Karpas-422 (cell line): ENCODE measurements at places on chromosomes 12 and 14. TPM values are rescaled to one million over a fixed set of nuclear protein-coding genes. Genes with fewer than 3 reads are reported as not detected.

Gene LALBA
- not detected in 2 replicates for total RNA-seq

DNA sequence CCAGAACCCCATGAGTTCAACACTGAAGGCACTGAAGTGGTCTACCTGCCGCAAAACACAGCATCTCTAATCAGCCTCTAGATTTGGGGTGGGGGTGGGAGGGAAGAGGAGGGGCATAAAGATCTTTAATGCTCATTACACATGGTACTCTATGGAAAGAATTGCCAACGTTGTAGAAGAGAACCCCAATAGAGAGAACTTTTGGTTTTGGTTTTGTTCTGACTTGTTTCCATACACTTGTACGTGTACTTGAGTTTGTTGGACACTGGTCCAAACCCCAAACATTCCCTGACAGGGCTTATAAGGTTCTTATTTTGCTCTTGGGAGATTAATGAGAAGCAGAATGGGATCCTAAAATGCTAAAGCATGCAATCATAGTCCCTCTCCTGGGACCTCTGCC is 31.0 kb downstream of the GNPTAB start:
- no peaks in the 10 kb centered on the region for H3K27me3 ChIP-seq
- no peaks in the 10 kb centered on the region for H3K36me3 ChIP-seq
- DNase-seq = no peak

DNA sequence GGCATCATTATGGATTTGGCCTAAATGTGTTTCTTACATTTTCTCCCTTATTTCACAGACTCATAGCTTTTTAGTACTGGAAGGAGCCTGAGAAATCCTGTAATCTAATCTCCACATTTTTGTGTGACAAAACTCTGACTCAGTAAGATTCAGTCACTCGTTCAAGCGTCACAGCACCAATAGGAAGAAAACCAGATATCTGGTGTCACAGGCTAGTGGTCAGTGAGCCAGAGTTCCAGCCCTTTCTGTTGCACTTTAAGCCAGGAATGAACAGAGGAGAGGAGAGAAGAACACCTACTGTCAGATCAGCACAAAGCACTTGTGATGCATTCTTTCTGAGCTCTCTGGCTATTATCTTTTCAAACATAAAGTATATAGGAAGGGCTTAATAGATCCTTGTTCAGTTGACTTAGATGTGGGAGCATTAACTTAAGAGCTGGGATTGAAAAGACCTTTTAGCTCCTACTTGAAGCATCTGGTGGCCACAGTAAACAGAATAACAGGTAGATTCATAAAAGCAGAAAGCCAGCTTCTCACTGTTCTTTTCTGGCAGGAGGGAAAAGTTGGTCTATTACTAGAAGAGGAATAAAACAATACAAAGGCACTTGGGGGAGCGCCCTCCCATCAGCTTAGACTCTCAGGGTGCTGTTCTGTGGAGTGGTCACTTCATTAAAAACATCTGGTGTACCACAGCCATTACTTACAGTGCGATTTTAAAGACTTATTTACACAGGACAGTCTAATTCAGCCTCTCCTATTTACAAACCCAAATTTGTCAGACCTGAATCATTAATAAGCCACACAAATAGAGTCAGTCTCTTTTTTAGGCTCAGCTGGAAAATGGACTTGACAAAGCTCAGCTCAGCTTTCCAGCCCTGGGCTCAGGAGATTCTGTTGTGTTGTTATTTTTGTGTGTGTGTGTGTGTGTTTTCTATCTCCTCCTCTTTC is 12.2 kb upstream of the NID2 start:
- no peak for DNase-seq
- H3K27ac ChIP-seq = no peak overlapping the region
- no peaks in the 10 kb centered on the region for H3K36me3 ChIP-seq
- H3K4me3 ChIP-seq = no peak overlapping the region
- no peaks in the 10 kb centered on the region for H3K27me3 ChIP-seq

Gene FGD6
- total RNA-seq = 42.2 and 42.5 TPM in 2 replicates

GRCh38 chr14:64758691-64759554 is 54.7 kb downstream of the PLEKHG3 start:
- no peaks in the 10 kb centered on the region for H3K36me3 ChIP-seq
- H3K27ac ChIP-seq = no peak overlapping the region
- H3K27me3 ChIP-seq = no peaks in the 10 kb centered on the region; the same call in 1 of the 2 replicates
- H3K4me1 ChIP-seq = peaks cover 23% of the 10 kb centered on the region
- no peak overlapping the region for H3K4me3 ChIP-seq

- H3K4me1 ChIP-seq = peaks cover 23% of the 10 kb centered on the region
- H3K27ac ChIP-seq = no peak overlapping the region
- DNase-seq = peak; percentile 97
These were observed 201.9 kb downstream of the DAD1 start for GRCh38 chr14:22386924-22387775.

DNA sequence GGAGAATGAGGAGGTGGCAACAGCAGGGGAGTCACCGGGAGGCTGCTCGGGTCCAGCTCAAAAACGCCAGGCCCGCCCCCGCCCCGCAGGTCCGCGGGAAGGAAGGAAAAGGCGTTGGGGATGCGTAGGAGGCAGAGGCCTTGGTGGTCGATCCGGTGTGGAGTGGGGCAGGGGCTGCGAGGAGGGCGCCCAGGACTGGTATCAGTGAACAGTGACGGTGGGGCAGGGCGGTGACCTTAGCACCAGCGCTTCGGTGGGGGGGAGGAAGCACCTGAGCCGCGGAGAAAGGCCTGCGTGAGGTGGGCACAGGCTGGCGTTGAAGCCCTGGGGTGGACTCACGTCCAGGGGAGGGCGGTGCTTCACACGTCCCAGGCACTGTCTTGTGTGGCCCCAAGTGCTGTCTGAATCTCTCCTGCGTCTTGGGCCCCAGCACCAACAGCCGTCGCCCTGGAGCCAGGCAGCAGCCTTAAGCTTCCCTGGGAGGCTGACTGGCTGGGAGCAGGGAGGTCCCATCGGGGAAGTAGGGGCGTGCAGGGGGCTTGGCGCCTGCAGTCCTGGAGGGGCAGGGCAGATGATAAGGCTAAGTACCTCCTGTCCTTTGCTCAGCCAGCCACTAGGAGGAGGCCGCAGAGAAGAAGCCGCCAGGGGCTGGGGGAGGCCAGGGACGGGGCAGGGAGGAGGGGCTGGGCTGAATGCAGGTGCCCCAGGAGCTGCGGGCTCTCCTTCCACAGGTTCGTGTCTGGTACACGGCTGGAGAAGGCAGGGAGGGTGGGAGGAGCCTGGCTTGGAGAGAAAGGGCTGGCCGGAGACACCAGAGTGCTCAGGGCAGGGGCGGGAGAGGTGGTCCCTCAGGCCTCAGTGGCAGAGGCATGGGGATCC is 26.5 kb downstream of the ZBTB42 start:
- peak; percentile 84 for DNase-seq
- H3K36me3 ChIP-seq = no peaks in the 10 kb centered on the region
- no peak overlapping the region for H3K4me3 ChIP-seq

GRCh38 chr12:49825360-49825970 is 2.7 kb downstream of the NCKAP5L start:
- DNase-seq = peak; percentile 59
- peaks cover 61% of the 10 kb centered on the region for H3K4me1 ChIP-seq
- no peaks in the 10 kb centered on the region for H3K36me3 ChIP-seq
- no peaks in the 10 kb centered on the region for H3K27me3 ChIP-seq
- no peak overlapping the region for H3K4me3 ChIP-seq

GRCh38 chr14:65415613-65416012 is 3.1 kb downstream of the FUT8 start:
- no peak overlapping the region for H3K4me3 ChIP-seq
- DNase-seq = no peak
- H3K27ac ChIP-seq = no peak overlapping the region
- H3K27me3 ChIP-seq = no peaks in the 10 kb centered on the region
- no peaks in the 10 kb centered on the region for H3K36me3 ChIP-seq
- H3K4me1 ChIP-seq = peaks cover 46% of the 10 kb centered on the region

DNA sequence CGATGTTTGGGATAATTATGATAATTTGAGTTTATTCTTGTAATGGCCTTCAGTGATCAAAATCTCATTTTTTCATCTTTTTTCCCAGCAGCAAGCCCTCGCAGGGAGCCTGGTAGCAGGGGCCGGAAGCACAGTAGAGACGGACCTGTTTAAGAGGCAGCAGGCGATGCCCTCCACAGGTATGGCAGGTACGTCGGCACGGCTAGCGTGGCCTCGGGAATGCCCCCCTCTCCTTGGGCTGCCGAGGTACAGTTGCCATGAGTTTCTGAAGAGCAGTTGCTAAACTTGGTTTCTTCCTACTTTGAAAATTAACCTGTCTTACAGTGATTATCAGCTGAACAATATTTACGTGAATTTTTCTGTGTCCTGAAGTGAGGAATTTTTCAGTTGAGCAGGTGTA is 29.9 kb downstream of the EP400 start:
- H3K4me3 ChIP-seq = no peak overlapping the region
- no peaks in the 10 kb centered on the region for H3K27me3 ChIP-seq
- H3K27ac ChIP-seq = no peak overlapping the region
- H3K4me1 ChIP-seq = no peaks in the 10 kb centered on the region

Gene LRRK2
- 0.07 and 0.15 TPM in 2 replicates for total RNA-seq

DNA sequence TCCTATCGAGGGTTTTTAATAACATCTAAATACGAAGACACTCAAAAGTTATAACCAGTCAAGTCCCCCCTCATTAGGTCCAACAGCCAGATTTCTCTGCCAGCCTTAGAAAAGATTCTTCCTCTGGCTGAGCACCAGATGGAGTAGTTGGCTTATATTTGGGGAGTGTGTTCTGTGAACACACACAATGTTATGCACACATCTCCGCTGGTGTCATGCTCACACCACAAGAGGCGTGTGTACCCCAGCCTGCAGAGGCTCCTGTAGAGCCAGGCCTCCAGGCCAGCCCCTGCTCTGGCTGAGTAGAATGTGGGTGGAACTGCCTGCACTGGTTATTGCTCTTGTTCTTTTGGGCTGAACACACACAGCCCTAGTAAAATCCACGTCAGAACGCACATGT is 64.0 kb downstream of the PIWIL1 start:
- DNase-seq = peak; percentile 62
- H3K27me3 ChIP-seq = no peaks in the 10 kb centered on the region
- H3K4me1 ChIP-seq = no peaks in the 10 kb centered on the region
- no peak overlapping the region for H3K27ac ChIP-seq
- H3K36me3 ChIP-seq = no peaks in the 10 kb centered on the region

Gene LTBP2
- total RNA-seq = 0.04 TPM in 1 of 2 replicates, not detected in the other

GRCh38 chr12:43758247-43758727 is 303 bp downstream of the PUS7L start:
- peaks cover 25% of the 10 kb centered on the region for H3K36me3 ChIP-seq
- H3K4me3 ChIP-seq = peak overlapping the region; percentile 79
- no peaks in the 10 kb centered on the region for H3K27me3 ChIP-seq
- H3K27ac ChIP-seq = no peak overlapping the region
- peaks cover 51% of the 10 kb centered on the region for H3K4me1 ChIP-seq
- no peak for DNase-seq

- no peak overlapping the region for H3K4me3 ChIP-seq
- H3K36me3 ChIP-seq = no peaks in the 10 kb centered on the region
- no peak for DNase-seq
- H3K4me1 ChIP-seq = no peaks in the 10 kb centered on the region
These were observed 11.1 kb downstream of the PLEKHA5 start for GRCh38 chr12:19140381-19141236.

Gene ABCC9
- not detected in 2 replicates for total RNA-seq

- no peaks in the 10 kb centered on the region for H3K36me3 ChIP-seq
- no peak overlapping the region for H3K4me3 ChIP-seq
- no peaks in the 10 kb centered on the region for H3K27me3 ChIP-seq
- H3K27ac ChIP-seq = no peak overlapping the region
- no peaks in the 10 kb centered on the region for H3K4me1 ChIP-seq
- no peak for DNase-seq
These were observed 9.9 kb upstream of the CYP46A1 start for GRCh38 chr14:99674064-99674650.

GRCh38 chr14:86513056-86513455 is 983.1 kb downstream of the FLRT2 start:
- no peaks in the 10 kb centered on the region for H3K4me1 ChIP-seq
- DNase-seq = no peak
- no peaks in the 10 kb centered on the region for H3K27me3 ChIP-seq
- no peaks in the 10 kb centered on the region for H3K36me3 ChIP-seq
- no peak overlapping the region for H3K4me3 ChIP-seq

GRCh38 chr12:11662369-11662768 is 12.9 kb downstream of the ETV6 start:
- no peak overlapping the region for H3K4me3 ChIP-seq
- H3K27me3 ChIP-seq = no peaks in the 10 kb centered on the region
- no peaks in the 10 kb centered on the region for H3K4me1 ChIP-seq
- no peaks in the 10 kb centered on the region for H3K36me3 ChIP-seq
- no peak overlapping the region for H3K27ac ChIP-seq

Gene CLEC7A
- total RNA-seq = not detected in 2 replicates

Gene GPR162
- not detected in 2 replicates for total RNA-seq

GRCh38 chr12:38711054-38711453 is 194.3 kb downstream of the CPNE8 start:
- no peaks in the 10 kb centered on the region for H3K4me1 ChIP-seq
- H3K27me3 ChIP-seq = no peaks in the 10 kb centered on the region
- DNase-seq = no peak
- no peak overlapping the region for H3K27ac ChIP-seq
- no peak overlapping the region for H3K4me3 ChIP-seq
- no peaks in the 10 kb centered on the region for H3K36me3 ChIP-seq

GRCh38 chr12:25926536-25926935 is 31.9 kb upstream of the RASSF8 start:
- no peaks in the 10 kb centered on the region for H3K27me3 ChIP-seq
- no peak for DNase-seq
- H3K4me1 ChIP-seq = no peaks in the 10 kb centered on the region
- no peak overlapping the region for H3K27ac ChIP-seq

GRCh38 chr12:128055567-128055966 is 211.4 kb upstream of the TMEM132C start:
- H3K27me3 ChIP-seq = no peaks in the 10 kb centered on the region
- H3K4me3 ChIP-seq = no peak overlapping the region
- DNase-seq = no peak
- H3K4me1 ChIP-seq = no peaks in the 10 kb centered on the region

Gene JDP2
- 8.4 and 15.7 TPM in 2 replicates for total RNA-seq

GRCh38 chr14:58239244-58240195 is 5.1 kb upstream of the PSMA3 start:
- peak overlapping the region; percentile 76 for H3K4me3 ChIP-seq
- H3K4me1 ChIP-seq = peaks cover 31% of the 10 kb centered on the region
- no peaks in the 10 kb centered on the region for H3K27me3 ChIP-seq
- peak; percentile 95 for DNase-seq

Gene DNAH10
- 0.29 and 0.30 TPM in 2 replicates for total RNA-seq

Gene MSI1
- total RNA-seq = not detected in 2 replicates

Gene RNF212B
- total RNA-seq = not detected in 2 replicates

DNA sequence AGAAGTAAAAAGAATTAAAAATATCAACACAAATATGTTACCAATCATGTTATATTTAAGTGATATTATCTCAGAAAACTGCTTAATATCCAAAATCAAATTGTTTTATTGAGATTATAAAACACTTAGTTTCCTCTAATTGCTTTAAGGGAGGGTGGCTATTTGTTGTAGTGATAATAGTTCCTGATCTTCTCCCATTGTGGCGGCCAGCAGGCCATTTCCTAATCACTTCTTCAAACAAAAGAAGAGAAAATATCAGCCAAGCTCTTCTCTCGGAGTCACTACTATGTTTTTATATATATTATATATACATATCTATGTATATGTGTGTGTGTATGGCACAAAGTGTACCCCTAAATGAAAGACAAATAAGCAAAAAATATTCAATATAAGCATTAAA is 31.5 kb downstream of the ERO1A start:
- DNase-seq = no peak
- no peak overlapping the region for H3K4me3 ChIP-seq
- H3K4me1 ChIP-seq = no peaks in the 10 kb centered on the region
- no peak overlapping the region for H3K27ac ChIP-seq
- H3K27me3 ChIP-seq = no peaks in the 10 kb centered on the region
- peaks cover 23% of the 10 kb centered on the region for H3K36me3 ChIP-seq

- H3K4me1 ChIP-seq = no peaks in the 10 kb centered on the region
- H3K36me3 ChIP-seq = no peaks in the 10 kb centered on the region
- no peak overlapping the region for H3K27ac ChIP-seq
- H3K27me3 ChIP-seq = no peaks in the 10 kb centered on the region
- no peak for DNase-seq
These were observed 61.5 kb downstream of the IQSEC3 start for GRCh38 chr12:128079-128478.
